ENCODE measurements at places on chromosomes 2 and 18. TPM values are rescaled to one million over a fixed set of nuclear protein-coding genes. Genes with fewer than 3 reads are reported as not detected.

- no peak for DNase-seq
Observed at GRCh38 chr2:218792433-218792832, 10.5 kb downstream of the CYP27A1 start.

DNA sequence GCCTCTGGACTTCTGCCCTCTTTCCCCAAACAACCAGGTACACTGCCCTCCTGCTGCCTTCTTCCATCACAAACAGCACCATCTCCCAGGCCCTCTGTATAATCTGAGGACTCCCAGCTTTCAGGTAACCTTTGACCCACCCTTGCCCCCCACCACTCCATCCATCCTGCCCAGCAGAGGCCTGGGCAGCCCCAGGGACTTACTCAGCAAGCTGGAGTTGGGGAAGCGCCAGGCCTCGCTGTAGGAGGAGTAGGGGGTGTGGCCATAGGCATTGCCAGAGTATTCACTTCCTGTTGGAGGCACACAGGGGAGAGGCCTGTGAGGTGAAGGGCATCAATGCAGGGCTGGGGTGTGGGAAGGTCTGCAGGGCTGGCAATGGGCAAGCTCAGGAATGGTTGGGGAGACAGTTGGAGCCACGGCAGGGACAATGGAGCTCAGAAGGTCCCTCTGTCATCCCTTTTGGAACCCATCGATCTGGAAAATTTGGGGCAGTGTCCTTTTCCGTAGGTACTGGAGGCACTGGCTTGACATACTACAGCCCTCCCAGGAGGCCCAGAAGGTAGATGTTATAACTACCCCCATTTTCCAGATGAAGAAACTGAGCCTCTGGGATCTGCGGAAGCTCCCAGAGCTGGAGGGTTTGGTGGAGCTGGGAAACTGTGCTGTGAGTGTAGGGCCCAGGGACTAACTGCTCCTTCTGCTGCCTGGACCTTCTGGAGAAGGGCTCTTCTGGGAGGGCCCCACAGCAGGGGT, 46.3 kb downstream of the PSD4 start:
- DNase-seq = no peak

- no peak for DNase-seq
Observed at GRCh38 chr18:28767727-28768211, 590.8 kb upstream of the CDH2 start.

GRCh38 chr2:151343073-151343472, 14.3 kb upstream of the TNFAIP6 start:
- no peak for DNase-seq

DNA sequence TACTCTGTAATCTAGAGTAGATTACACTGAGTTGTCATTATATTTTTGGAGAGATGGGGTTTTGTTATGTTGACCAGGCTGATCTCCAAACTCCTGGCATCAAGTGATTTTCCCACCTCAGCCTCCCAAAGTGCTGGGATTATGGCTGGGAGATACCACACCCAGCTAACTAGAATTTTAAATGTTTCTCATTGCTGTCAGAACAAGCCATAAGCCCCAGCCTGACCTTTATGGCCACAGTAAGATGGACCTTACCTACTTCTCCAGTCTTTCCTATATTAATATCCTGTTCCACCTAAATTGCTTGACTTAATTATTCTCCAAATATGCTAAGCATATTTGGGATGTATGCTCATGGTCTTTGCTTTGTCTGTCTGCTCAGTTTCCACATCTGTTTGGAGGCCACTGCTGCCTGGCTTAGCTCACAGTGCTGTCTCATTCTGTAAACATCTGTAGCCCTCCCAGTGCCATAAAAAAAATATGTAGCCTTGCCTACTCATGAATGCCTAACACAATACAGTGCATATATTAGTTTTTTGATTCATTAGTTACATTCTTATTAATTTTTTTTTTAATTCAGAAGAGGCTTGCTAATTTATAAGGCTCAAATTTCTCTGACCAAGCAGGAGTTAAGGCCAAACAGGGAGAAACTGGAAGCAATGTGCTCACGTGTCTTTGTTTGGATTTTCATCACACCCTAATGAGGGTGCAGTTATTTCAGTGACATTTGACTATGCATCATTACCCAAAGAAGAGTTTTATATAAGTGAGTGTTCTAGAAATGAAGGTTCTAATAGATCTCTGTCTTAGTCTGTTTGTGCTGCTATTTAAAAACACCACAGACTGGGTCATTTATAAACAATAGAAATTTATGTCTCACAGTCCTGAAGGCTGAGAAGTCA, 45.3 kb upstream of the PSME4 start:
- DNase-seq = no peak

DNA sequence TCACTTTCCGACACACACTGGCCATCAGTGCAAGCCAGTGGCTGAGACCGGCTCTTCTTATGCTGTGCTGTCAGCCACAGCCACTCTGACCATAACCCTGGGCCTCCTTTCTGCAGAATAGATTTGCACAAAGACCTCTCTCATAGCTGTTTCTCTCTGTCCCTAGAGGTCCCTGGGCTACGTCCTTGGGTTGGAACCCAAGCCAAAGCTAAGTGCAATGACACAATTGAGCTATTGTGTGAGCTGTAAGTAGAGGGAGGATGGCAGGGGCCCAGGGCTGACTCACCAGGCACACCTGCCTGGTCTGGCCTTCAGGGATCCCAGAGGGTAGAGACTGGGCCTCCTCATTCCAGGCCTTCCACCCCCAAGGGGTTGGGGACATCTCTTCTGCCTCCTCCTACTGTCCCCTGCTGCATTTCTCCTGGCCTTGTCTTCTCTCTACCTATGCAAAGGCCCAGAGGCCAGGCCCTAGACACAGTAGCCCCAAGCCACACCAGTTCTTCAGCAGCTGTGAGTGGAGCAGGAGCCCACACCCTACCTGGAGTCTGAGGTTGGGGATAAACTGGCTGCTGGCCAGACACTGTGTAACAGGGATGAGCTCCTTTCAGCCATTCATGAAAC, 174.6 kb downstream of the NCK2 start:
- DNase-seq = no peak

DNA sequence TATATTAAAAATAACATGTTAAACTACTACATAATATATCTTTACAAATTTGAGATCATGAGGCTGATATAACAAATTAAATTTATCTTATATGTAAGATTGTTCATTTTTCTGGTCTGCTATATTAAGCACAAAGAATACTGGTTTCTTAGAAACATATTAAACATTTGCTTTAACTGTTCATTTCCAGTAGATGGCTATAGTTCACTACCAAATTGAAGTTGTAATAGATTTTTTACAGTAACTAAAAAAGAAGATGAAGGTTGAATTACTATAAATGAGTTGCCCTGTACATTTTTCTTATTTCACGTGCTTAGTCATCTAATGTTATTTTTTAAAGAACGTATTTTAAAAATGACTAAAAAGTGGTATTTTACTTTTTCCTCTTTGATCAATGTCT, 57.0 kb downstream of the ZNF407 start:
- no peak for DNase-seq

- no peak for DNase-seq
Observed at GRCh38 chr2:180978903-180979748, 1.3 kb upstream of the UBE2E3 start.

GRCh38 chr2:121722479-121722878, 14.2 kb downstream of the NIFK start:
- DNase-seq = peak; percentile 68

DNA sequence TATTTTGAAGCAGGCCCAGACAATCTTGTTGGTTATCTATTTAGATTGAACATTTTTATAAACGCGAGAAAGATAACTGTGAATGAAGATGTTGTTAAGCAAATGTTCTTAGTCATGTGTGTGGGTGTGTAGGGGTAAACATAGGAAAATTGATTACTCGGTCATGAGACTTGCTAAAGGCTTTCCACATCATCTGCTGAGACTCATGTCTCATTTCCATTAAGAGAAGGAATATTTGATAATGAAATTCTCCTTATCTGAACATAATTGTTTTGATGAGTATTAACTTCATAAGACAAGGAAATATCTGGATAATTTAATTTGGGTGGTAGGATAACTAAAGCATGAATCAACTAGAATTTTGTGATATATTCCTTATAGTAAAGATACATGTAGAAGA, 19.7 kb downstream of the CCDC102B start:
- no peak for DNase-seq

GRCh38 chr2:18949871-18950270, 360.5 kb upstream of the NT5C1B start:
- DNase-seq = no peak

GRCh38 chr2:152354909-152355308, 19.9 kb downstream of the FMNL2 start:
- no peak for DNase-seq

DNA sequence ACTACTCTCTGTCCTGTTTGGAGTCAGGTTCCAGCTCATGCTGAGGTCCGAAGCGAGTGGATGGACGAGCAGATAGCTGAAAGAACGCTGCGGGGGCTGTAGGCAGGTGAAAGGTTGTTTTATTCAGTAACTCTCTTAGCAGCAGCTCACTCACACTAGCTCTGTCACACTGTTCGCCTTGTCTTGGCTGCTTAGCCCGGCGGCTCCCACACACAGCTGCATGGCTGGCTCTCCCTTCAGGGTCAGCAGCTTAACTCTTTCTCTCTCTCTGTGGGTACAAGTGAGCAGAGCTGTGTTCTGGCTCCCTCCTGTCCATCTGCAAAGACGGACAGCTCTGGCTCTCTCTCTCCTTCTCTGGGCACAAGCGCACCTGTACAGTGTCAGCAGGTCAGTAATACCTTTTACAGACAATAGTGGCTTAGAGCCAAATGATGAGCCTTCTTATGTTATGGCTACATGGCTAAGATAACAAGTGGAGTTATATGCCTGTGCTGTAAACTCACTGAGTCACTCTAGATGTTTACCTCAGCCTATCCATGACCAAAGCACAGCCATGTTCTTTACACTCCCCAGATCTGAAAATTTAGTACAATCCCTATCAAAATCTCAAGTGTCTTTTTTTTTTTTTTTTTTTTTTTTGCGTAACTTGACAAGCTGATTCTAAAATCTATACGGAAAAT, 149.3 kb downstream of the GALNT1 start:
- DNase-seq = no peak

GRCh38 chr2:162967147-162967546, 128.6 kb upstream of the KCNH7 start:
- no peak for DNase-seq

- DNase-seq = no peak
Observed at GRCh38 chr2:5391362-5391761, 300.8 kb upstream of the SOX11 start.

DNA sequence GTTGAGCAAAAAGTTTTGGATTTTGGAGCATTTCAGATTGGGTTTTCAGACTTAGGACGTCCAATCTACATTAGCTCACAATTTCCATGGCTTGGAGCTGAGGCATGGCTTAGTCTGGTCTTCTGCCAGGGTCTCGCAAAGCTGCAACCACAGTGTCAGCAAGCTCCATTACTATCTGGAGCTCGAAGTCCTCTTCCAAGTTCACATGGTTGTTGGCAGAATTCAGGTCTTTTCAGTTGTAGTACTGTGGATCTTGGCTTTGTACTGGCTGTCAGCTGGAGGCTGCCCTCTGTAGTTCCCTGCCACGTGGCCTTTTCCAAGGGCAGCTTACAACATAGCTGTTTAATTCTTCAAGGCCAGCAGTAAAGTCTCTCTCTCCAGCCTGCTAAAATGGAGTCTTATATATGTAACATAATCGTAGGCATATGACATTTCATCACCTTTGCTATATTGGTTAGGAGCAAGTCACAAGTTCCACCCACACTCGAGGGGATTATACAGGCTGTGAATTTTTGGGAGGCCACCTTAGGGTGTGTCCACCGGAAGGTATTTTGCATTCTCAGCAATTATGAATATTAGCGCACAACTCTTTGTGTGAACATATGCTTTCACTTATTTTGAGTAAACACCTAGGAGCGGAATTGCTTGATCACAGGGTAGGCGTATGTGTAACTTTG, 41.5 kb upstream of the EPC2 start:
- DNase-seq = peak; percentile 60

- peak; percentile 16 for DNase-seq
Observed at GRCh38 chr2:32947076-32947483, 327 bp downstream of the LTBP1 start.

- DNase-seq = no peak
Observed at GRCh38 chr2:150327564-150328489, 159.6 kb downstream of the RND3 start.

DNA sequence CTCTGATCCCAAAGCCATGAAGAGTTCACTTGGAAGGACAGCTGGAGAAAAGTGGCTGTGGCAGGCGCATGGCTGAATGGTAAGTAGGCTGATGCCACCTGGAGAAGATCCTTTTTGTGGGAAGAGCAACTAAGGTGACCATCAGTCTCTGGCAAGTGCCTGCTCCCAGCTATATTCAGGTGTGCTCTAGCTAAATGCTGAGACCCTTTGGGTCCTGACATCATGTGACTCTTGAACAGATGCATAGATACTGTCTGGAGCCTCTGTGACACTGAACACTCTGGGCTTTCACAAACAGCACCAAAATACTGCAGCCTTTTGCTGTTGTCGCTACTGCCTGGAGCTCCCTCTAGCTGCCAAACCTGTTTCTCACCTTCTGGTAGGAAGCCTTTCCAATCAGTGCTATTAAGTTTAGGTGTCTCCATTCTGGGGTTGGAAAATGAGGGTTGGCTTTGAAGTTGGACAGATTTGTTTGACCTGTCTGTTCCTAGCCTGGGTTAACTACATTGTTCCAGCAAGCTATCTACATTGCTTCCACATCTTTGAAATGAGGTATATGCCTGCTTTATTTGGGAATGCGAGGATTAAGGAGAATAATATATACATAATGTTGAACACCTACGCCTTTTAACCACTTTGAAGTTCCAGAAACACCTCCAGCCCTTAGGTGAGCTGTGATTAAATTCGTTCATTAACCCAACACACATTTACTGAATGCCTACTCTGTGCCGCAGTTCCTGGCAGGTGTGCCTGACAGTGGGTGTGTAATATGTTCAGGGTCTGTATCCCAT, 3.1 kb downstream of the EGR4 start:
- DNase-seq = peak; percentile 76

DNA sequence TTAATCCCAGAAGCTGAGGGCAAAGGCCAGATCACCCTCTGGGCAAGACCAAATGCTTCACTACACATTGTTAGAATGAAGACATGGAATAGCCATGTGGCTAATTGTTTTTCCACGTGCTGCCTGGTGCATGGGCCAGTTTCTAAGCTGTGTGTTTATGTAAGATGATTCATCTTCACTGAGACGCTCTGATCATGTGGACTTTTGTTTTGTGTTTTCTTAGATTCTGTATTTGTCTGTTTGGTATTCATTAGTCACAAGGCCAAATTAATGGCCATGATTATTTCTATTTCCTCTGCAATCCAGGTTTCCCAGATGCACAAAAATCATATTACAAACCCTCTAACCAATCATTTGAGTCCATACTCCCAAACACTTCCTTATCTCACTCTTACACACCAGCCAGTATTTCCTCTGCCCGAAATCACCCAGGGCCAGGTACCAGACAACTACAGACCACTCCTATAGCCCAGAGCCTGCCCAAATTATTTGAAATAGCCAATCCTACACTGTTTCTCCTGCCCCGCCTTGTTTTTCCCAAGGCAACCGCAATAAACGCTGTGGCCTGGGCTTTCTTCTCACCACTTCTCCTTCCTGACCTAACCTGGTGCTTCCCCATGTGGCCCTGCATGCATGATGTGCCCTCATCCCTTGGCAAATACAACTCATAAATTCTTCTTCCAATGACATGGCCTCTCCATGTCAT, 94.2 kb upstream of the SP3 start:
- no peak for DNase-seq

KRTCAP3 gene
- total RNA-seq = 5.9 TPM

GALM gene
- total RNA-seq = 56.0 TPM

ALS2 gene
- total RNA-seq = 12.4 TPM

GCG gene
- total RNA-seq = not detected

FTCDNL1 gene
- 4.3 TPM for total RNA-seq

DUSP2 gene
- 407 TPM for total RNA-seq

HMSD gene
- total RNA-seq = 18.8 TPM

Data from activated CD4-positive, alpha-beta T cell treated with anti-CD3 and anti-CD28 coated beads for 36 hours (primary cell).